CD4-positive, alpha-beta T cell treated with Interleukin-15 for 1 hour (primary cell): ENCODE measurements at places on chromosomes 11 and 22.

- no peak for DNase-seq
Observed at GRCh38 chr22:36828815-36829214, 12.0 kb upstream of the PVALB start.

GRCh38 chr11:117874910-117875381 is 1.5 kb downstream of the FXYD6 start:
- DNase-seq: no peak

DNA sequence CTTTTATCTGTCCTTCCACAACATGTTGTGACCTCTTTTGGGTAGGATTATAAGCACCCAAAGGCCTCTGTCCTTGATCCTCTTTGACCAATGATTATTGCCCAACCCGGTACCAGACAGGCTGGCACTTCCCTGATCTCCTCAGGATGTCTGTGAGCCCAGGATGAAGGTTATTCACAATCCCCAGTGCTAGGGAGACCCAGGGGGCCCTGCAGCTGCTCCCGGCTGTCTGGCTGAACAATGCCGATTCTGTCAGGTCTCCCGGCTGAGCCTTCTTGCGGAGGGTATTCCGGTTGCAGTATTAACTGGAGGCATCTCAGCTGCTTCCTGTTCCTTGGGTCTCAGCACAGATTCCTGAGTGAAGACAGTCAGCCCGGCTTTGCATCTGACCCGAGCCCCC is 71.2 kb upstream of the CDON start:
- no peak for DNase-seq

DNA sequence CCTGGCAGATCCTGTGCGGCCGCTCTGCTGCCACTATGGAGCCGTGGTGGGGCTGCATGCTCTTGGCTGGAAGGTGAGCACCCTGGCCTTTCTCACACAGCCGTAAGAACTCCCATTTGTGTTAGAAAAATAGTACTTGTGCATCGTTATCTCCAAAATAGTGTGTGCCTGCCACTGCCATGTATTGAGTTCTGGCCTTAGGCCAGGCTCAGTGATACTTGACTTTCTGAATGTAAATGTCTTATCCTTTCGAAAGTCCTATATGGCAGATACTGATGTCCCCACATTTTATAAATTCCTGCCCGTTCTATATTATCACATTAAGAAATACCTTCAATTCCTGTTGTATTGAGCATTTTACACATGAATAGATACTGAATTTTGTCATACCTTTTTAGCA is 4.4 kb upstream of the TMEM179B start:
- no peak for DNase-seq

DNA sequence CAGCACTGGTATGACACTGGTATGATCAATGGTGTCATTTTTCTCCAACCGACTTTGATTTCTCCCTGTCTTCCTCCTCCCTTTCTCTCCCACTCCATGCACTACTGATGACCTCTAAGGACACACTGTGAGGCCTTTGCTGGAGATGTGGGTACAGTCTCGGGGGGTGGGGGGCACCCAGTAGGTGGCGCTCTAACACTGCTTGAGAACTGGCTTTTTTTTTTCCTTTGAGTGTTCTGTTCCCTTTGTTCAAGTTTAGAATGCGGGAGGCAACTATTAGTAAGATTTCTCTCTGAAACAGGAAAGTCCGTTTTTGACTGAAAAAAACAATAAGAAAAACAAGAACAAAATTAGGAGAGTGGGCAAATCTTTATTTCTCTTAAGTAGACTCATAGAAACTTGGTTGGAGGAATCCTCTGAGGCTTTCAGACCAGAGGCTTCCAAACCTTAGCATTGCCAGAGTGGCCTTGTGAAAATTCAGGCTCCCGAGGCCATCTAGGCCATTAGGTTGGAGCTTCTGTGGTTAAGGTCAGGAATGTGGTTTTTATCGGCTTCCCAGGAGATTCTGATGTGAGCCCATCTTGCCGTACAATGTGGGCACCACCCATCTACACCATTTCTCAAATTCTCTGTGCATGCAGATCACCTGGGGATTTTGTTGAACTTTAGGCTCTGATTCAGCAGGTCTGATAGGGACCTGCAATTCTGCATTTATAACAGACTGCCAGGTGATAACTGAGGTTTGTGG is 43.2 kb downstream of the PANX1 start:
- DNase-seq: no peak

- DNase-seq: no peak
Observed at GRCh38 chr11:45412051-45412471, 125.9 kb upstream of the SYT13 start.

DNA sequence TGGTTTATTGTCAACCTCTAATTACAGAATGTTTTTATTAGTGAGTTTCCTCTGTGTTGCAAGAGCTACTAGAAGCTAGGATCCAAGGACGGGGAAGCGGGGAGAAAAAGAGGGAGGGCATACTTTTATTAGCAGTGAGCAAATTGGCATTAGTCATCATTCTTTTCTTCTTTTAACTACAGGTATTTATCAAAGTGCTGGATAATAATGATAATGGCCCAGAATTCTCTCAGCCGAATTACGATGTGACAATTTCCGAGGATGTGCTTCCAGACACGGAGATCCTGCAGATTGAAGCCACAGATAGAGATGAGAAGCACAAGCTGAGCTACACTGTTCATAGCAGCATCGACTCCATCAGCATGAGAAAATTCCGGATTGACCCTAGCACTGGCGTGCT is 179.7 kb upstream of the MTNR1B start:
- DNase-seq: no peak

- no peak for DNase-seq
Observed at GRCh38 chr11:64759722-64760719, at the start of gene PYGM. Gene PYGM (minus strand): TSS chr11:64759974. CDS start chr11:64759898, 76 bp downstream.

DNA sequence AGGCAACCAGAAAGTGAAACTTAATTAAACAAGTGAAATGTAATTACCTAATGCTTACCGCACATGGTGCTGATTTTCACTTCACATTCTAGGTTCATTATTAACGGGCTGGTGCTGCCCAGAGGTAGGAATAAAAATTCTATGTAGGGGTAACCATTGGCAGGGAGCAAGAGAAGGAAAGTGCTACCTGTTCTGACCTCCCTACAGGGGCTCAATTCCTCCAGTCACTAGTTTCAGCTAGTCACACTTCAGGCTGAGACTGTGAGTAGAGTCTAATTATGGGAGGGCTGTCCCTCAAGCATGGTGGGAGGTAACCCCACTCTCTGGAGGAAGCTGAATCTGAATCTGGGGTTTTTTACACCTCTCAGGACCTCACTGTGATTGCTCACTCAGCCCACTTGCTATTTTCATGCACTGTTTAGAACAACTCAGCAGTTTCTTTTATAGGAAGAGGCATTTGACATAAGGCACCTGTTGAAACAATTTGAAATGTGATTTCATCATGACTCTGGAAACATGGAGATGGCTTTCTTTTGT is 75.4 kb downstream of the MAML2 start:
- peak; percentile 44 for DNase-seq

DNA sequence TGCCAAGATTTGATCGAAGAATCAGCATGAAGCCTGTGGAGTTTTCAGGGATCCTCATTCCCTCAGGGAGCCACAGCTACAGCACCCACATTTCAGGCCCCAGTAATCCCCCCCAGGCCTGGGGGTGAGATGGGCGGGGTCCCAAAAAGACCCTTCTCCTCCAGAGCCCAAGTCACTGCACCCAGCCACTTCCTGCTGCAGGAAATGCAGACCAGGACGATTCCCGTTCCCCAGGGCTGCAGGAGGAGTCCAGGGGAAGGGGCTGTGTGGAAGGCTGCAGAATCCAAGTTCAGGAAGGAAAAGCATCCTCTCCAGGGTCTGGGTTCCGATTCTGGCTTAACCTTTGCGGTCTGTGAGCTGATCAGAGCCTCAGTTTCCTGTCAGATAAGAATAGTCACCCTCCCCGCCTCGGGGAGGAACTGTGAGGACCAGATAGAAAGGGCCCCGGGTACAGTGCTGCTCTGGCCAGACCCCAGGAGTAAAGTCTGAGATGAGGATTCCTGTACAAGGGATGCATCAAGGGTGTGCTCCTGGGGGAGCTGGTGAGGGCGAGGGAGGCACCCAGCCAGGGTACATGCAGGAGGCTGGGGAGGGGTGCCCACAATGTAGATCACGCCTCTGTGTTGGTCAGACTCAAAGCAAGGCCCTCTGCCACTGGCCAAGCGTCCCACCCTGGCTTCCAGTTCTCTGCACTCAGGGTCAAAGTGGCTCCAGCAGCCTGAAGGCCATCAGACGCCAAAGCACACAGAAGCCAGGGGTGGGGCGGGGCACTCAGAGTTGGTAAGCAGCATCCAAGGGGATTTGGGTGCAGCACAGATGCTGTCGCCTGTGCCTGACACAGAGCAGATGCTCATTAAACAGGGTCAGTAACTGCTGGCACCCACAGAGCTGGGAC is 30.1 kb upstream of the TP53I11 start:
- no peak for DNase-seq
